Right kidney (tissue), 9 donors: ENCODE measurements at places on chromosomes 12 and 14.

- no peak for DNase-seq
These were observed 97.3 kb upstream of the FRMD6 start for GRCh38 chr14:51554339-51554920.

DNA sequence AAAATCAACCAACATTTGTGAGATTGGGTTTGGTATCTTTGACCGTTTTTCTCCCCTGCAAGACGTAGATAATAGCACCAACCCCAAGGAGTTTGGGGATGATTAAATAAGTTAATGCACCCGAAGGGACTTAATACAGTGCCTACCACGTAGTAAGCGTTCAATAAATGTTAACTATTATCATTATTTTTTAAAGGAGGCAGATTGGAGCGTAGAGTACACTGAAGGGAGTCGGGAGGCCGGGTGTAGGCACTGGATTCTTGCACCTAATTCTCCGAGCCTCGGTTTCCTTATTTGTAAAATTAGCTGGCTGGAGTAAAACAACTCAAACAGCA is 367 bp upstream of the FRS2 start:
- DNase-seq: no peak

GRCh38 chr12:2963154-2963759 is 4.1 kb downstream of the TEAD4 start:
- DNase-seq: peak; percentile 42

DNA sequence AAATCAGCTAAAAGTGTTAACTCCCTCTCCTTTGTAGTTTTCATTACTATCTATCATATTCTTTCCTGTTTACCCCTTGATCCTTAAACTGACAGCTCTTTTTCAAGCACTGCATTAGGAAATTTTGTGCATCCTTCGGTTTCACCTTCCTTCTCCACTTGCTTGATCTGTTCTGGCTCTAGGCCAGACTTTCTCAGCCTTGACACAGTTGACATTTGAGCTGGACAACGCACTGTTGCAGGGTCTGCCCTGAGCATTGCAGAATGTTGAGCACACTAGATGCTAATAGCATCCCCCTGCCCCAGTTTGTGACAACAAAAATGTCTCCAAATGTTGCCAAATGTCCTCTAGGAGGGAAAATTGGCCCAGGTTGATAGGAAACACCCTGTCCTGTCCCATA is 75.4 kb upstream of the KCNJ8 start:
- no peak for DNase-seq

DNA sequence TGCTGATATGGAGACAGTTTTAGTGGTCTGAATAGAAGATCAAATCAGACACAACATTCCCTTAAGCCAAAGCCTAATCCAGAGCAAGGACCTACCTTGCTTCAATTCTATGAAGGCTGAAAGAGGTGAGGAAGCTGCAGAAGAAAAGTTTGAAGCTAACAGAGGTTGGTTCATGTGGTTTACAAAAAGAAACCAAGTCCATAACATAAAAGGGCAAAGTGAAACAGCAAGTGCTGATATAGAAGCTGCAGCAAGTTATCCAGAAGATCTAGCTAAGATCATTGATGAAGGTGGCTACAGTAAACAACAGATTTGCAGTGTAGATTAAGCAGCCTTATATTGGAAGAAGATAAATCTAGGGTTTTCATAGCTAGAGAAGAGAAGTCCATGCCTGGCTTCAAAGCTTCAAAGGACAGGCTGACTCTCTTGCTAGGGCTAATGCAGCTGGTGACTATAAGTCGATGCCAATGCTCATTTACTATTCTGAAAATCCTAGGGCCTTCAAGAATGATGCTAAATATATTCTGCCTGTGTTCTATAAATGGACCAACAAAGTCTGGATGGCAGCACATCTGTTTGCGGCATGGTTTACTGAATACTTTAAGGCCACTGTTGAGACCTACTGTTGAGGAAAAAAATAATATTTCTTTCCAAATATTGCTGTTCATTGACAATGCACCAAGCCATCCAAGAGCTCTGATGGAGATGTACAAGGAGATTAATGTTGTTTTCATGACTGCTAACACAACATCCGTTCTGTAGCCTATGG is 361.0 kb downstream of the DPF3 start:
- no peak for DNase-seq

GRCh38 chr12:47025798-47026197 is 53.6 kb upstream of the PCED1B start:
- DNase-seq: no peak

DNA sequence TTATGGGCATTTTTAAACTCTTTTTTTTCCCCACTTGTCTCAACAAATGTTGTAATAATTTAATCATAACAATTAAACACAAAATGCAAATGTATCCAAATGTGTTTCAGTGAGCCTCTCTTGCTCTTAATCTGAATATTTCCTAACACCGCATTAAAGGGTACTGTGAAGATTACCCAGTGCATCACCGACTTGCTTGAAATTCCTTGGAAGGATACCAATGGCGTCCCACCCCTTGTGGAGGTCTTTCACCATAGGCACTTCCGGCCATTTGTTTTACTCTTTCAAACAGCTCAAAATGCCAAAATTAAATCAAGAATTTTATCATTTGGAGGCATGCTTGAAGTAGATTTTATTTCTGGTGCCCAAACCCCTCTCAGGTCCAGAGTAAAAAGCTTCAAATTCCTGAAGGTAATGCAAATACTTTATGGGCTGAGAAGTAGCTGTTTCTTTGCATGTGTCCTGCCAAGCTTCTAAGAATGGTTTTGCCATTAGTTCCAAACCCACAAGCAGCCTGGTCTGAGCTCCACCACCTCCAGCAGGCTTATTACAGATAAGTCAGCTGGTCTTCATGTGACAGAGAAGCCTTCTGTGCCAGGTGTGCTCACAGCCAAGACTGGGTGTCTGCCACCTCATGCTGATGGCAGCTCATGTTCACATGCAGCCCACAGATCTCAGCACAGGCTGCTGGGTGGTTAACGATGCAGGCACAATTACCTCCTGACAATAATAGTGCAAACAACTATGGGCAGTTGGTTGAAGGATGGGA is 16.4 kb upstream of the NUDT4 start:
- no peak for DNase-seq
